Amniotic stem cell (primary cell): ENCODE measurements at places on chromosomes 4 and X.

DNA sequence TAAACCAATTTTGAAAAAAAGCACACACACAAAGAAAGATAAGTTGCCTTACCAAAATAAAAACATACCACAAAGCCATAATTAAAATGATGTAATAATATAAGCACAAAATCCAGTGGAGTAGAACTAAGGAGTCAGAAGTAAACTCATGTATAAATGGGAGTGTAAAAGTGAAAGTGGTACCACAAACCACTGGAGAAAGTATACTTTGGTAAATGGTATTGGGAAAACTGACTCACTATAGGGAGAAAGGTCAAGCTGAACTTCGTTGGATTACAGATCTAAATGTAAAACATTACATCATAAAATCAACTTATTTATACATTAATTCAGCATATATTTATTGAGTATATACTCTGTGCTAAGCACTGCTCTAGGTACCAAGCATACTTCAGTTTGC, 46.3 kb upstream of the HHIP start:
- DNase-seq = no peak

DNA sequence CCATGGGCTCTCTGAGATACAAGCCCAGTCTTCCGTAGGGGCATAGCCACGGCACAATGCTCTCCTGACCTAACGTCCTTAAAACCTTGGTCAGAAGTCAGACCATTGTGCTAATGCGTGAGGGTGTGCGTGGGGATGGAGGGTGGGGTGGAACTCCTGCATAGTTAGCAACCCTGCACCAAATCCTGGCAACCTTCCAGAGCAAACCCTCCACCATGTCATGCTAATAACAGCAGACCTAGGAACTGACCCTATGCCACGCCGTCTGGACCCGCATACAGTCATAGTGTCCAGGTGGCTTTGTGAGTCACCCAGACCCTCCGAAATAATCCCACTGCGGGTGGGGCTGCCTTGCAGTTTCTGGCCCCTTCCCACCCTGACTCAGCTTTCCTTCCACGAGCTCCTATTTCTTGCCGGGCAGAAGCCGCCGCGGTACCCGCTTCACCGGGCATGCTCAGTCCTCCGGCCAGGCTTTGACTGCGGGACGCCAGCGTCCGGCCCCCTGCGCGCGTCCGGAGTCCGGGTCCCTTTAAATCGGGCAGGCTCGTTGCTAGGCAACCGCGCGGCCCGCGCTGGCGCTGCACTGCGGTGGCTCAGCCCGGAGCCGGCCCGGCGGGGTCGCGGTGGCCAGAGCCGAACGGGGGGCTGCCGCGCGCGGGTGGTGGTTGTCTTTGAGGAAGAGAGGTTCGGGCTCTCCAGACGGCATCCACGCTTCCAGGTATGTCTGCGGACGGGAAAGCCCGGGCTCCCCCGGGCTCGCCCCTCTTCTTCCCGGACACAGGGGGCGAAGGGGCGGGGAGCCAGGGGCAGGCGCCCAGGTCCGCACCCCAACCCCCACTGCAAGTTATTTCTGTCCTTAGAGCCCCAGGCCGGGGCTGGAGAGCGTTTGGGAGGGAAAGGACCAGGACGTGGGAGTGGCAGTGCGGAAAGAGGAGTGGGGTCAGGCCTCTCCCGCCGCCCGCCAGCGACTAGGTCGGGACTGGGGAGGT, at the start of gene CCDC160:
CCDC160 (plus strand) TSS at position 557 of the 989 bp plus-strand sequence. CDS start 7,619 bp downstream, outside the sequence.
- DNase-seq = no peak

GRCh38 chr4:169627307-169627706, 6.9 kb downstream of the CLCN3 start:
- DNase-seq = no peak

DNA sequence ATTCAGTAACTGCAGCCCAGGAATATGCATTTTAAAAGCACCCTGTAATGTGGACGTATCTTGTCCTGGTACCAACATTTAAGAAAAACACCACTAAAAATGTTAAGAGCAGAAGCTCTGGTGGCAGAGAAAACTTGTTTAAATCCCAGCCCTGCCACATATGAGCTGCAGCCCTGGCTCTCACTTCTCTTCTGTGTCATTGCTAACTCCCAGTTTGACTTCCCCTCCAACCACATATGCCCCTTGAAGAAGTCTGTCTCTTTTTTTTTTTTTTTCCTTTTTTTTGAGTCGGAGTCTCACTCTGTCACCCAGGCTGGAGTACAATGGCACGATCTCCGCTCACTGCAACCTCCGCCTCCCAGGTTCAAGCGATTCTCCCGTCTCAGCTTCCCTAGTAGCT, 14.8 kb downstream of the LHFPL1 start:
- DNase-seq = no peak

DNA sequence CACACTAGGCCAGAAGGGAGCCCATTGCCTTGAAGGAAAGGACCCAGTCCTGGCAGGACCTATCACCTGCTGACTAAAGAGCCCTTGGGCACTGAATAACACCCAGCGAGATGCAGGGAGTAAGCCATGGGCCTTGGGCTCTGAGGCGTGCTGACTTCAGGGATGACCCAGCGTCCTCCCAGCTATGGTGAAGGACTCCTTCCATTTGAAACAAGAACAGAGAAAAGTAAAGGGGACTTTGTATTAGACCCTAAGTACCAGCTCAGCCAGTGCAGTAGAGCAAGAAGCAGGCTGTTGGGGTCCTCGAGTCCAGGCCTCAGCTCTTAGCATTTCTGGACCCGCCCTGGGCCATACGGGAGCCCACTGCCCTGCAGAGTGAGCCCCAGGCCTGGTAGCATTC, 5.1 kb downstream of the ETDA start:
- no peak for DNase-seq
